KBM-7 (cell line): ENCODE measurements at places on chromosomes 5 and 9.

DNA sequence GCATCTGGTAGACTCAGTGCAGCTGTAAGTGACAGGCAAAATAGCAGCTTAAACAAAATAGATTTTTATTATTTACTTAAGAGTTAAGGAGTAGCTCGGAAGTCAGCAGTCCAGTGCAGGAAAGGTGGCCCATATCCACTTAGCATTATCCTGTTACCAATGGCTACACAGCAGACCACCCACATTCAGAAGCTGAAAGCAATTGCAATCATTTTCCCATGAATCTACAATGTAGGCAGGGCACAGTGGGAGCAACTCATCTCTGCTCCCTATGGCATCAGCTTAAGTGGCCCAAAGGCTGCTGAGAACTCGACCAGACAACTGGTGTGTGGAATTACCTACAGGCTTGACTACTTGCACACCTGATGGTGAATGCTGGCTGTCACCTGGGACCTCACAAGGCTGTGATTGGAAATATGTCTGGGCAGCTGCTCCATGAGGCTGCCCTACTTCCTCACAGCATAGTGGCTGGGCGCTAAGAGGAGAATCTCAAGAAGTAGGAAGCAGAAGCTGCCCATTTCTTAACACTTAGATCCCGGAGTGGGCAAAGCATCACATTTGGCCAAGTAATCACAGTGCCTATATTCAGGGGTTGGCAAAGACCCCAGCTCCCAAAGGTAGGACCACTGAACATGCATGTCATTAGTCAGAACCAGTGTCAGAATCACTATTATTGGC, 56.4 kb downstream of the SNX18 start:
- no peak for DNase-seq

GRCh38 chr5:125262782-125263181, 516.3 kb upstream of the ZNF608 start:
- no peak for DNase-seq

- no peak for DNase-seq
Measured at GRCh38 chr5:101080462-101081240, 177.6 kb upstream of the ST8SIA4 start.

GRCh38 chr5:40575921-40576320, 103.8 kb upstream of the PTGER4 start:
- DNase-seq, result no peak

- DNase-seq, result no peak
Measured at GRCh38 chr5:145429170-145429569, 406.0 kb downstream of the PRELID2 start.
